ENCODE measurements at places on chromosomes 5 and 9.

DNA sequence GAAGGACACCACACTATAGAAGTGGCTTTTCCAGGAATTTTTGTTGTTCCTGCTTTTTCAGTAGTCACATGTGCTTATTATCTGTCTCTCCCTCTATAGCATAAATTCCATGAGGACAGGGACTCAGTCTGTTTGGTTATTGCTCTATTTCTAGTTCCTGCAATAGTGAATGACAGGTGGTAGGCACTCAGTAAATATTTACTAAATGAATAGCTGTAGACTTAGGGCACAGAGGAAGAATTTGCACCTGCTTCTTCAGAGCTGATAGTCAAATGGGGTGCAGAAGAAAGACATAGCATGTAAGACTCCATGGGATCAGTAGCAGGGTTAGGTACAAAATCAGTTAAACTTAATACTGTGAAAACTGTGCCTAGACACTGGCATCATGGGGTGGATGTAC lies 580.2 kb downstream of the CCDC171 start:
- DNase-seq: no peak

- DNase-seq: no peak
These were observed 26.2 kb downstream of the ORM2 start for GRCh38 chr9:114355821-114356220.

GRCh38 chr5:116492016-116492623 lies 82.5 kb downstream of the SEMA6A start:
- no peak for DNase-seq

DNA sequence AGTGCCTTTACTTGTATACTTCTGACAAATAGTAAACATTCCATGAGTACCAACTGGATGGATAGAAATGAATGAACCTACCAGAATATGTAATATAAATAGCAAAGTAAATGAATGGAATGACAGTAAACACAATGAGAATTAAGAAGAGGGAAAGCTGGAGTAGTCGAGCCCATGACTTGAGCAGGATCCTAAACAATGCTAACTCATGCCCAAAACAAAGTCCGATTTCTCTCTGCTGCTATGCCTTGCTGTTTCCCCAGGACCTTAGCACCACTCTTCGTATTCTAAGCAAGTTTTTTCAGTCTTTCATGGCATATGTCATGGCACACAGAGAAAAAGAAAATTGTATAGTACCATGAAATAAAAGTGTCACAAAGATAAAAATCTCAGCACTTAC lies 1.8 kb downstream of the XPA start:
- DNase-seq: no peak

- no peak for DNase-seq
These were observed 49.8 kb upstream of the IER5L start for GRCh38 chr9:129227843-129228189.

DNA sequence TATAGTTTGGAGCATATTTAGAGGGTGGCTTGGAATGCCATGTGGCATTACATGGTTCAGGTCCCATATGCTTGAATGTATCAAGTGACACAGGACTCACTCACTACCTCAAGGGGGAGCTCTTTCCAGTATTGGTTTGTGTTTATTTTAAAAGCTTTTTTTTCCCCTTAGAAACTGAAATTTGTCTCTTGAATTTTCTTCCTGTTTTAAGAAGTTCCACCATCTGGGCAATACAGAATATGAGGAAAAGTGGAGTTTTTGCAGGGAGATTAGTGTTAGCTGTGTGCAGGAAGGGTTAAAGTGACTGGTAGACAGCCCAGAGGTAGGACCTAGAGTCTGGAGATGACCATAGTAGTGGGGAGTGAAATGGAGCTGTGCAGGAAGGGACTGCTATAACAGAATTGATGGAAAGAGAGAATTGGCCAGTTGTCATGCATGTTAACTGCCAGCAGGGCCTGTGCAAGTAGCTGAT lies 36.6 kb downstream of the CTNNA1 start:
- DNase-seq: no peak

DNA sequence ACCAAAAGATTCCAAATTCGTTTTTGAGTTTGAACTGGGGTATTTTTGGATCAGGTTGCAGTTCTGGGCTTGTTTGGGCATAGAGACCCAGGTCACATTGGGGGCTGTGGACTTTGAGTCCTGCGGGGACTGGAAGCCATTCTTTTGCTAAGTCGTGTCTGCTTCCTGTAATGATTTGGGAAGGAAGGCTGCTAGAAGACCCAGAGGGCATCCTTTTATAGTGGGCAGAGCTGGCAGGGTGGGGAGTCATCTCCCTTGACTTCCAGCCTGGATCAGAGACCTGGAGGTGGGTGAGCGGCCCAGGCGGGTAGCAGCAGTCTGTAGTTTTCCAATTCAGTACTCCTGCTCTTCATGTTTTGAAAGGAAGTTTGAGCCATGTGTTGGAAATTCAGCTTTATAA lies 11.3 kb downstream of the ZNF618 start:
- no peak for DNase-seq

DNA sequence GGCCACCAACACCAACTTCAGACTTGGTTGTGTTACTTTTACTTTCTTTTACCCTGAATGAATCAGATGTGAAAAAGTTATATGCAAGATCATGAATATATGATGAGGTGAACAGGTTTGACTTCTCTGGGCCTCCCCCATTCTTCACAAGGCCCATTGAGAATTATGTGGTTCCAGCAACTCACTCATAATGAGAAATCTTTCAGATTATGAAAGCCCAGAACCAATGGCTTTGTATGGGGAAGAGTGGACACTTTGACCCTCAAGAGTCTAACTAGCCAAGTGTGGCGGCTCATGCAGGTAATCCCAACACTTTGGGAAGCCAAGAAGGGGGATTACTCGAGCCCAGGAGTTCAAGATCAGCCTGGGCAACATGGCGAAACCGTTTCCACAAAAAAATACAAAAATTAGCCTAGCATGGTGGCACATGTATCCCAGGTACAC lies 16.1 kb upstream of the LNPEP start:
- DNase-seq: no peak

DNA sequence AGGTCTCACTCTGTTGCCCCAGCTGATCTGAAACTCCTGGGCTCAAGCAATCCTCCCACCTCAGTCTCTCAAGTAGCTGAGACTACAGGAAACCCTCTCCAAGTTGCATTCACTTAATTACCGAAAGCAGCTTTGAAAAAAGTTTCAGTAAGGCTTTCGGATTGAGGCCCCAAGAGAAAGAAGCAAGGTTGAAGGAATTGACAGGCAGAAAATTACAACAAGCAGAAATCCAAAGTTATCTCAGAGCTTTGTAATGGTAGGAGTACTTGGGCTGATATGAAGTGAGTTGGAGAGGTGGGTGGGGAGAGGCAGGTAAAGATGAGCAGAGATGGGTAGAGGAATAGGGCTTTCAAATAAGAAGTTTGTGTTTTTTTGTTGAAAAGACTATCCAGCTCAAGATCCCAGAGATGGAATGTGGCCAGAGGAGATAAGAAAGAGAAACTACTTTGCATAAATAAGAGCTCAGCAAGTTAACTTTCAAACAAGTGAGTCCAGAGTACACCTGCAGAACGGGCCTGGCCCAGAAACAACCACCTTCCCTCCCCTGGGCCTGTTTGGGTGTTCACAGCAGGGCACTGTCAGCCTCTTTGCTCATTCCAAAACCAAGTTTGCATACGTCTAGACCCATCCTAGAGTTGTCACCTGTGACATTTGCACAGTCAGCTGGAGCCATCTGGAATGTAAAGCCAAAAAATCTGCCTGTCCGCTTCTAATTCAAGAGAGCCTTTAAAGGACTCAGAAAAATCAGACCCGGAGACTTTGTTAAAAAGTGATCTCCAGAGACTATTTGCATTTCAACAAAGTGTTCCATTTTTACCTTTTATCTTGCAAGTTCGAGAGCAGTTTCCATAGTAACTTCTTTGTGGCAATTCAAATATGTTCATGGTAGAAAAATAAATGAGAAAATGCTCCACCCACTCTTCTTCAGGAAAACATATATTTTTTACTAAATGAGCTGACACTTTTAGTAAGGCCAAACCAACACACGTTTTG lies 2.2 kb upstream of the CLINT1 start:
- DNase-seq: no peak

DNA sequence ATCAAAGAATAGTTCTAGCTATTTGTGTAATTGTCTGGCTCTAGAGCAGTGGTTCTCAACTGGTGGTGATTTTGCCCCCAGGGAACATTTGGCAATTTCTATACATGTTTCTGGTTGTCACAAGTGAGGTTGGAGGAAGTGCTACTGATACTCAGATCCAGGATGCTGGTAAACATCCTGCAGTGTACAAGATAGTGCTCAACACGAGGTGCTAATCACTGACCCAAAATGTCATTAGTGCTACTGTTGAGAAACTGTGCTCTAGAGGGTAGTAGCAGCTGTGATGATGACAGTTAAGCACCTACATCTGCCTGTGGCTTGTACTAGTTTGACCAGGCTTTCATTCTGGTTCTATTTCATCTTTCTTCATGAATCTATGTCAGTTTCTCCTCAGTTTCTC lies 22.1 kb downstream of the LRRC19 start:
- DNase-seq: no peak

GRCh38 chr9:120659676-120660075 lies 54.6 kb downstream of the MEGF9 start:
- no peak for DNase-seq

GRCh38 chr5:31232273-31232888 lies 38.9 kb downstream of the CDH6 start:
- DNase-seq: no peak

DNA sequence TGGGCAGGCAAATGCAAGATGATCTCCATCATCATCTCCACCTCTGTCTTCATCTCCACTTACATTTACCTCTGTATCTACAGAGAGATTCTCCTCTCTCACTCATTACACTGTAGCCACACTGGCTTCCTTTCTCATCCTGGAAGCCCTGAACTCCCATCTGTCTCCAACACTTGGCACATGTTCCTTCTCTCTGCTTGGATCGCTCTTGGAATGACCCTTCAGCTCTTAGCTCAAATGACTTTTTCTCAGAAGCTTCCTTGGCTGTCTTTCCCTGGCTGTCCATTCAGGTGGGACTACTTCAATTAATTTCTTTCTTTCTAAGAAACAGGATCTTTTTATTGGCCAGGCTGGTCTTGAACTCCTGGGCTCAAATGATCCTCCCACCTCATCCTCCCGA lies 120.0 kb upstream of the KLF4 start:
- no peak for DNase-seq

GRCh38 chr9:18768951-18769622 lies 263.9 kb downstream of the SAXO1 start:
- DNase-seq: no peak

- DNase-seq: no peak
These were observed 14.2 kb downstream of the NDUFAF2 start for GRCh38 chr5:60959156-60959555.

DNA sequence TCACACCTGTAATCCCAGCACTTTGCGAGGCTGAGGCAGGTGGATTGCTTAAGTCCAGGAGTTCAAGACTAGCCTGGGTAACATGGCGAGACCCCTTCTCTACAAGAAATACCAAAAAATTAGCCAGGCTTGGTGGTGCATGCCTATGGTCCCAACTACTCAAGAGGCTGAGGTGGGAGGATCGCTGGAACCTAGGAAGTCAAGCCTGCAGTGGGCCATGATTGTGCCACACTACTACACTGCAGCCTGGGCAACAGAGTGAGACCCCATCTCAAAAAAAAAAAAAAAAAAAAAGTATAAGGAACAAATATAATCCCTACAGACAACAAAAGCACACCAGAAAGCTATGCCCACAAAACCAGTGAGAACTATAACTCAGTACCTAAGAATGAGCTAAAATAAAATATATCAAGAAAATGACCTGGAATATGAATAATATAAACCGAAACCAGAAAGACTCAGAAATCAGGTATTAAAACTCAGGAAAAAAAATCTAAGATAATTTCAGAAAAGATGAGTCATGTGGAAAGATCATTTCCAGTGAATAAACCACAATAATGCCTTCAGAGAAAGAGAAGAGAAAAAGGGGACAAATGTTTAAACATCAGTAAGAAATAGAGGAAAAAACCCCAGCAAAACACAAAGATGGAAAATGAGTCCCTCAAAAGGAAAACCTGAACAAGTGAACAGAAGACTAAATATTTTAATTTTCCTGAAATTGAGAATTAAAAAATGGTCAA lies 57.4 kb downstream of the GOLPH3 start:
- DNase-seq: no peak

GRCh38 chr5:14109041-14109747 lies 33.9 kb upstream of the TRIO start:
- DNase-seq: no peak

DNA sequence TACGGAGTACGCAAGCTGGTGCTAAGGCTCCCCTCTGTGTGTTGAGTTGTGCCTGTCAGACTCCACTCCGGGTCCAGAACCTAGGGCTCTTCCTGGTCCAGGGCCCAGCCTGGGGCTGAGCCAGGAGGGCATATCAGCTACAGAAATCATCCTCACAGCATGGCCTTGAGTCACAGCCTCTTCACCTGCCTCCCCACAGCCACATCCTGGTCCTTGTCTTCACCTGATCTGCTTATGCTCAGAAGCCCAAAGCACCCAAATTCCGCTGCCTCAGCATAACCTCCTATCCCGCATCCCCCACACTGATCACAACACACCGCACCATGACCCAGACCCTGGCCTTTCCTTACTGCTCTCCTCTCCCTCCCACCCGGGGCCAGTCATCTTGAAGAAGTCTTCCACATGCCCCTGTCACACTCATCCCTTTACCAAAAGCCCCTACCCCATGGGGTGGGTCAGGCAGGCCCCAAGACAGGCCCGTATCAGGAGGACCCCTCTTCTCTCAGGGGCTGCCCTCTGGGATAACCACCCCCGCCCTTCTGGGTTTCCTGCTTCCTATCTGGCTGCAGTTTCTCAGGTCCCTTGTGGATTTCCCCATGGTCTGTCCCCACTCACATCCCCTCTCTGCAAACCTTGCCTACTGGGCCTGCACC lies 1.3 kb upstream of the IL3 start:
- peak; percentile 44 for DNase-seq

DNA sequence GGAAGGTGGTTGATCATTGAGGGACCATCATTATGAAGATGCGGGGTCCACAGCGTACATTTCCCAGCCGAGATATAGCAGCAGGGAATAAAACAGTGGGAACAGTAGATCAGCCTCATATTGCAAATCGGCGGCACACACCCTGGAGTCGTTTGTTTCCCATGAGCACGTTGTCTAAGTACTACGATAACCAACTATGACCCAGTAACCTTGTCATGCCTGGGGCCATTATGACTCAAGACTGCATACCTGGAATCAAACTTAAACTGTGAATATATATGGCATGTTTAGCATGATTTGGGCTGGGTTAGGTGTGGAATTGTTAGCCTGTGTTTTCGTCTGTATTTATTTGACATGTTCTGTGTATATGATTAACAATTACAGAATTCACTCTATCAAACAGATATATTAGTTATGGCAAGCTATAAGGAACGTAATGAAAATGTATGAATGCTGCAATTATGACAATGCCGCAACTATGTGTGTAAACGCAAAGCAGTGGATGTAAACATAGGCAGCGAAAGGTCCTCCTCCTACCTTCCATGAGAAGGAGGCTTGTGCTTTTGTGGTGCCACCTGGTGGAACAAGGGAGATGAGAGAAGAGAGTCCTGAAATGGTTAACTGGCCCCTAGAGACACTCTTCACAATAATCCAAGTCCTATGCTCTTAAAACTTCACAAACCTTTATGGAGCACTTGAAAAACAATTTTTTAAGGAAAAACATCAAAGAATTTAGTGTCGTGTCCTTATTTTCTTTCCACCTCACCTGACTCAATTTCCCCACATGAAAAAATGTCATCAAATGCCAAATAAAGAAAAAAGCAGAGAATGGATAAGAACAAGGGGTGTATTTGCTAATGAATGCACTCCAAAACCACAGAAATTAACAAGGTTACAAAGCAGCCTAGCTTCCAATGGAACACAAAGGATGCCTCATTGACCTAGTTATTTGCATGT lies 47.1 kb downstream of the SEMA5A start:
- DNase-seq: no peak

- no peak for DNase-seq
These were observed 78.1 kb downstream of the PHF2 start for GRCh38 chr9:93654351-93654961.
